Cerebellar nuclear complex (tissue), 1 donor: ENCODE measurements at places on chromosomes 16 and 17.

DNA sequence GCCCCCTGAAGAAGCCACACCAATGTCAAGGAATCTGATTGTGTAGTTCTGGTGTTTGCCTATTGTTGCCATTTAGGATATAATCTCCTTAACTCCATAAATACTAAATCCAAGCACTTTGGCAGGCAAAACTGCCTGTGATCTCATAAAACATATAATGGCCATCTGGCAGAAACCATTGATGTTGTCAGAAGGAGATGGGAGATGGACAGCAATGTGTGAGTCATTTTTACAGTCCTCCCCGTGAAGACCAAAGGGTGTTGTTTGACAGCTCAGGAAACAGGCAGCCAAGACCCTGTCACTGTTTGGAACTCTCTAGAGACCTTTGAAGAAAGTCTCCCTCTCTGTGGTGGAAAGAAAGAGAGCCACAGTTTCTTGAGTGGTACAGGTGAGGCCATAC lies 454.1 kb downstream of the HS3ST3B1 start:
- no peak for DNase-seq

GRCh38 chr17:34172390-34172918 lies 82.6 kb upstream of the CCL2 start:
- DNase-seq = no peak

GRCh38 chr17:82249896-82250581 lies 21.2 kb downstream of the SLC16A3 start:
- DNase-seq = no peak

GRCh38 chr16:1620391-1620790 lies 8.2 kb downstream of the CRAMP1 start:
- no peak for DNase-seq

DNA sequence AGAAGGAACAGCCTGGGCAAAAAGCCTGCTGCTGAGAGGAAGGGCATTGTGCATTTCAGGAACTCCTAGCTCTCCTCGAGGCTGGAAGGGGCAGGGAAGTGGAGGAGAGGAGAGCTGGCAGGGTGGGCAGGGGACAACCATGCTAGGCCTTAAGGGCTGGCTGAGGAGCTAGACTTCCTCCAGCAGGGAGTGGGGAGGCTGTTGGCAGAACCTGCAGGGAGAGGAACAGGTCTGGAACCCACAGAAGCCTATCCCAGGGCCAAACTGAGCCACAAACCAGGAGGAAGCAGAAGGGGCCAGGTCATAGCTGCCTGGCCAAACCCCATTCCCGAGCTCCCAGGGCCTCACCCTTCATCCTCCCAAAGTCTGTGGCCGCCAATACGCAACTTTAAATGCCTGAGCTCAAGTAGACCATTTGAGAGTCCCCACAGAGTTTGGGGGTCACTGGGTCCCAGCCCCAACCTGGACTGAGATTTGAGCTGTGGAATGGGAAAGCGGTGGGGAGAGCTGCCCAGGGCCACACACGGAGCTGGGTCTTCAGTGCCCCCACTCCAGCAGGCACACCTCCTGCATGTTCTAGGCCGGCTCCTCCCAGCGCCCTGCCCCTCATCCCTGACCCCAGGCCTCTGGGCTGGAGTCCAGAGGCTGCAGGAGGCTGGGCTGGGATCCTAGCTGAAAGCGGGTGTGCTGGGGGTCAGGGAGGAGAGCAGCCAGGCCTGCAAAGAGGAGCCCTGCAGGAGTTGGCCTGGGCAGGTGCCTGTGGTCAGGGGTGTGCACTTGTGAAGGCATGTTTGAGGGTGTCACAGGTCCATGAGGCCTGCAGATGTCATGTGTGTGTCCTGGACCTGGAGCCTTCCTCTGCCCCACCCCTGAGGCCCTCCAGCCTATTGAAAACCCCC lies 4.5 kb downstream of the CDH5 start:
- no peak for DNase-seq

DNA sequence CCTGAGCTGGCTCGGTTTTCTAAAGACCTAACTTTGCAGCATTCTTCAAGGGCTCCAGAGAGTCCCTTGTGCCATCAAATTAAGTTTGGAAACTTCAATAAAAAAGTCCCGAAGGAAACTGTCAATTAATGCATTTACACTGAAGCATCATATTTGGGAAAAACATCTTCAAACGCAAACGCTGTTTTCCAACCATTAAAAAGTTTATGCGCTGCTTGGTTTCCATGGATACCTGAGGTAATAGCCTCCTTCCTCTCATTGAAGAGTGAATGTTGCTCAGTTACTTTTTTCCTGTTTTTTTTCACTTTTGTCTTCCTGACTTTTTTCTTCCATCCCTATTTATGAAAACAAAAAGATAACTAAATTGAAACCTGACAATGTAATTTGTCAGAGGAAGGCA lies 399.1 kb downstream of the MAF start:
- DNase-seq = no peak

- no peak for DNase-seq
These were observed 1494.7 kb downstream of the CDH8 start for GRCh38 chr16:60541535-60541934.

DNA sequence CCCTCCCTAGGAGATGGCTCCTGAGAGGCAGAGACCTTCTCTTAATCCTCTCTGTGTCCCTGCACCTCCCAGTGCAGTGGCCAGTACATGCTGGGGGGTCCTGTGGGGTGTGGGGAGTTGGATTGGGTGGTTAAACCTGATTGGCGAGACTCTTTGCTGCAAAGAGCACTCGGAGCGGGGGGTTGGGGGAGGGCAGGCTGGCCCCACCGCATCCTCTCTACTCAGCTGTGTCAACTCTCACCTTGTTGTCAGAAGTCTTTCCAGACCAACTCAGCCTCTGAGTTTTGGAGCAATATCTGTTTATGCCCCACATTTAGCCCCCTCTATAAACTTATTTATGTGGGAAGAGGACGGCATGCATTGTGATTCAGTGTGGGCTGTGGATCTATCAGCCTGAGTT lies 40.0 kb downstream of the SMARCE1 start:
- DNase-seq = no peak

DNA sequence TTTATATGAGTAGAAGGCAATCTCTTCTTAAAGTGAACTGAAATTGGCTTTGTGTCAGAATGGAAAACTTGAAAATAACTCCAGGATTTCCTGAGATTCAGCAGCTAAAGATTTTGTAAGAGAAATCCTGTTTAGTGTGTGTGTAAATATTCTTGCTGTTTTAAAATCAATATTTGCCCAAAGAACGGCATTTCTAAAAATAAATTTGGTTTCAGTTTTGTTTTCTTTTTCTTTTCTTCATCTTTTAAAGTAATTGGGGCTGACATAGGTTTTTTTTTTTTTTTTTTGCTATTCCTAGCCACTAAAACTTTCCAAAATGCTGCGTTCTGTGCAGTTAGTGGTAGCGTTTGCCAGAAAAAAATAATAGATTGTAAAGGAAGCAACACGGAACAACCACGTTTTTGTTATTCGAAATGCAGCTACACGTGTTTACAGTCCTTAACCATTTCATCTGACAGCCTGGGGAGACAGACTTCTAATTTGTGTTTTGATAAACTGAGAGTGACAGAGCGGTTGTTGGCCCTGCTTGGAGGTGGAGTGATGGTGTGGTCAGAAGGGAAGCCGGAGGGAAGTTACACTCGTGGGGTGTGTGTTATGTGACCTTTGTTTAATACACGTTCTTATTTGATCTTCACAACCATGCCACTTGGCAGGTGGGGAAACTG lies 21.6 kb upstream of the SMPD3 start:
- no peak for DNase-seq

GRCh38 chr17:77288115-77288619 lies 147.4 kb downstream of the SEC14L1 start:
- no peak for DNase-seq

DNA sequence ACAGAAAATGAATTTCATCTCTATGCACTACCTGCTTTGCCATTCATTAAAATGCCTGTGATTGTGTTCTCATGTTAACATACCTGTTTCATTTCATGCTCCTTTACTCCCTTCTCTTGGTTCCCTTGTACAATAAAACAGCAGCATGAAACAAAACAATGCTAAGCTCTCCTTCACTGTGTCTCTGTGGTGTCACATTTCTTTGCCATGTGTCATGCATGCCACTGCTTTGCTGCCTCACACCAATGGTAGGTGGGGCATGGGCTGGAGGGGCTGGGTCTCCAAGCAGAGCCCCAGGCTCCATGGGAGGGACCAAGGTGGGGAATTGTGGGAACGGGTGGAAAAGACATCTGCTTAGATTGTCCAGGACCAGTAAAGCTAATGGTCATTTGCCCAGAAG lies 83.6 kb downstream of the RGS9 start:
- no peak for DNase-seq

DNA sequence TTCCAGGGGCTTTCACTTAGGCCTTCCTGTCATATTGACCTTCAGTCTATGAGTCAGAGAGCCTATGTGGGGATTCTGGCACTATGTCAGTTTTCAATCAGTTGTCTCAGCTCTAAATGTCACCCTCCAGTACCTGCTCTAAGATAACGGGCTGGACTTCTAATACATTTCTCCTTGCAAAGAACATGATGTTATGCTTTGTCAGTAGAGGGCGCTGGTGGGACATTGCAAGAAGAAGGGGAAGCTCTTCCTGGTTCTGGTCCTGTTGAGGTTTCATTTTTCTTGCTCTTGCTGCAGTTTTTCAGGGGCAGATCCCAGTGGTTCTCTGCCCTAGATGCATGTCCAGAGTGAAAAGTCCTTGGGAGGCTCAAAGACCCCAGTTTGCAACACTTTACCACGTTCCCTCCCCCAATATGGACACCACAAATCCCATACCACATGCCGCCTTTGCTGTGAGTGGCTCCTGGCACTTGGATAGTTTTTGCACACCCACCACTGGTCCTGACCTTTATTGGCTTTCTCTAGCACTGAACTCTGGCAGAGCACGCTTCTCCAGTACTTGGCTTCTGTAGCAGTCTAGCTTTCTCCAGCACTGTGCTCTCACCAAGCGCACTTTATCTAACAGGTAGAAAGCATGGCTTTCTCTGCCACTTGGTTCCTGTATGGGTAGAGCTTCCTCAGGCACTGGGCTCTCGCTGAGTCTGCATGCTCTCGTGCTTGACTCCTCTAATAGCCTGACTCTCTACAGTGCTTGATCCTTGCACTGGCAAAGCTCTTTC lies 49.0 kb downstream of the BCL7C start:
- no peak for DNase-seq

DNA sequence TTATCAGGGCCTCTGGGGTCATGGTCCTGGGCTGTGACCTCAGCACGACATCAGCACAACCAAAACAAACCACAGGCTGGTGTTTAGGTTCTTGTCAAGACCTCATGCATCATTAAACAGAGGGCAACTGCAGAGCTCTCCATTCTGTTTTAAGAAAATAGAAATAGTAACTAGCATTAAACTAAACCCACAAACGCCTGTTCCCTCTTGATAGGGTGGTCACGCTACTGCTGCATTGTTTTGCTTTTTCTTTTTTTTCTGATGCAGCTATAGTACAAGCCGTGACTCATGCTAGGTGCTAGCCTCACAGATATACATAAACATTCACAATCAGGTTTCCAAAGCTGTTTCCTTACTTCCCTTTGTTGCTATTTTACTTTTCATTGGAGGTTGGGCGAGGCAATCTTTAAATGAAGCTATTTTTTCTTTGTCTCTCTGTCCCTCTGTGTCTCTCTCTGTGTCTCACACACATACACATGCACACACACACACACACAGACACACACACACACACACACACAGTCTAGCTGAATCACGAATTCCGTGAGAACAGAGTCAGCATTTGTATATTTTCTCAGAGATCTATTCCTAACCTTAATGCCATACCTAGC lies 310.3 kb downstream of the CDH13 start:
- DNase-seq = no peak

DNA sequence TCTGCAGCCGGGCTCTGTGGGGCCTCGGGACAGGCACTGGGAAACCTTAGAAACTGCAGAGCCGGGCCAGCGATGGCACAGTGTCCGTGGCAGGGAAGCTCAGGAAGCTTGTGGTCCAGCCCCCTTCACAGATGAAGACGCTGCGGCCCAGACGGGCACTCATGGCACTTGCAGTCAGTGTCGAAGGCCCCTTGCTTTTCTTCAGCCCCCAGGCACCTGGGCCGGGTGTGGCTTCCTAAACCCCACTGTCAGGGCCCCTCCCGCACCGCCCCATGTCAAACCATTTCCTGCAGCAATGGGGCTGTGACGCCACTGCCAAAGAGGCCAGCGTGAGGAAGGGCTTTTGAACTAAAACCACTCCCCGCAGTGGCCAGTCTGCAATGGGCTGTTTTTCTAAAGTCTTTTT lies 164.0 kb downstream of the LAT start:
- no peak for DNase-seq

GRCh38 chr16:72620348-72620747 lies 427.6 kb downstream of the ZFHX3 start:
- no peak for DNase-seq

DNA sequence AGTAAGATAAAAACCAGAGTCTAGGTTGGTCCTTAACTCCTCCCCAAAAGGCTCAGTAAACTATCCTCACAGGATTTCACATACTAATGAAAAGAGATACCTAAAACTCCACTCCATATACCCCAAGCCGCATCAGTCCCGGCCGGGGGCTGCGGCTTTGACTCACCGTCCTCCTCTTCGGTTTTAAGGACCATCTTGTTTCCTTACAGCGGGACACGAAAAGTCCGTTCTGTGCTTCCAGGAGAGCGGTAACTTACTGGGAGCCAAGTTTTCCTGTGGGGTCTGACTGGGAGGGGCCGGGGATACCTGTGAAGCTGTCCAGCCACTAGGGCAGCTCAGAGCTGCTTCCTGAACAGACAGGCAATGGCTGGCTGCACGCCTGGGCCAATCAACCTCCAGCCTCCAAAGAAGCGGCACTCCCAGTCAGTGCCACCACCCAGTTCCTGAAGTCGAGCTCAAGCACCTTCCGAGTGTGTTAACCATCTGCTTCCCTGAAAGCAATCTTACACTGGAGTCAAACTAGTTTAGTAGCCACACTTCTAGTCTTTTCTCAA lies 45.5 kb downstream of the CYTH1 start:
- no peak for DNase-seq

DNA sequence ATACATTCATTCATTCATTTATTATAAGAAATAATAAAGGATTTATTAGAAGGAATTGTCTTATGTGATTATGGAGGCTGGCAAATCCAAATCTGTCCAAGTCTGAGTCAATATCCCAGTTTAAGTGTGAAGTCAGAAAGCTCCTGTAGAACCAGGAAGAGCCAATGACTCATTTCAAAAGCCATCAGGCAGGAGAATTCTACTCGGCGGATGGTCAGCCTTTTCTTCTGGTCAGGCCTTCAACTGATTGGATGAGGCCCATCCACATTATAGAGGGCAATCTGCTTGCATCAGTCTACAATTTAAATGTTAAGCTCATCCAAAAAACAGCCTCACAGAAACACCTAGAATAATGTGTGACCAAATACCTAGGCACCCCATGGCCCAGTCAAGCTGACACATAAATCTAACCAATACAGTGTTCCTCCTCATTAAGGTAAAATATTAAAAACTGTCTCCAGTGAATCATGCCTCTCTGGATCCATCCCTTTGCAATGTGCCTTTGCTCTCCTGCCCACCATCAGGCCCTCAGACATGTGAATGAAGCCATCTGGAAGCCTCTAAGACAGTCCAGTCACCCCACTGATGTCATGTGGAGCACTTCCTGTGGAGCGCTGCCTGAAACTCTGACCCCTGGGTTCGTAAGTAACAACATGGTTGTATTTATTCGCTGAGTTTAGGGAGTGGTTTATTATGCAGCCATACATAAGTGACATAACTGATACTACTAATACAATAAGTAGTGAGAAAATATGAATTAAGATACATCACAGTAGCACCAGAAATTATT lies 69.2 kb upstream of the WSB1 start:
- DNase-seq = no peak

GRCh38 chr17:38403491-38403890 lies 24.8 kb upstream of the ARHGAP23 start:
- no peak for DNase-seq

- DNase-seq = peak; percentile 53
These were observed 826 bp upstream of the TLCD1 start for GRCh38 chr17:28726627-28727491.
